NCI-H460 (cell line): ENCODE measurements at places on chromosomes 11 and 22.
A peak's percentile ranks its signal among the peaks of the same experiment; 100 is the strongest.

DNA sequence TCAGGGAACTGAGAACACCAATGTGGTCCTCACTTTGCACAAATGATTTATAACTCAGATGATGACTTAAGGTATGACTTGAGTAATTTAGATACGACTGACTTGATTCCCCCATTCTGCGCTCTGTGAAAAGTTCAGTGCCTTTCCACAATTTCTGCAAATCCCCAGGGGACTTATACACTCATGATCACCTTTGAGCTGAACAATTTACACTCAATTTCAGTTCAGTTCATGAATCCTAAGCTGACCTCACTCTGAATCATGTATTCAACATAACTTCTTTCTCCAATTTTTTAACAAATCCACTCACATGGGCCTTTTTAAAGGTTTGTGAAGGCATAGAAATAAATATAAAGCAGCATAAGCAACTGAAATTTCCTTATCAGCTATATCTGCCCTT, 274.2 kb downstream of the FAM76B start:
- no peak for DNase-seq

DNA sequence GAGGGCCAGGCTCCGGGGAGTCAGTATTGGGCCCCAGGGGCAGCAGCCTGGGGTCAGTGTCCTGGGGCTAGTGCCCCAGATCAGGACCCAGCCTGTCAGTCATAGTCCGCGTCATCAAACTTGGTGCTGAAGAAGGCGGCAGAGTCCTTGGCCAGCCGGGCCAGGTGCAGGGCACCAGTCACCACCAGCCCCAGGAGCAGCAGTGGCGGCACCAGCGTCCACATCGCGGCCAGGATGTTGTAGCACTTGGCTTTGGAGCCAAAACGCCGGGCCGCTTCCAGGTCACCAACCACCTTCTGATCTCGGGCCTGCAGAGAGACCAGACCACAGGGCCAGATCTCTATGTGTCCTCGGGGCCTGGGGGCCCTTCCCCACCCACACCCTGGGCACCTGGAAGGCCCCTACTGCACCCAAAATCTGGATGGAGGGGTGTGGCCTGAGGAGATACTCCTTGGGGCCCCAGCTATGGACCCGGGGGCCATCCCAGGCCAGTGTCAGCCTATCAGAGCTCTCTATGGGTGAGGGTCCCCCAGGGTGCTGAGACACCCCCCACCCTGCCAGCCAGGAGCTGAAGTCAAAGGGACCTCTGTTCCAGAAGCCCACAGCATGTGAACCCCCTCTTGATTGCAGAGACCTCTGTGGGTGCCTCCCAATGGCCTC, 790 bp downstream of the IFITM5 start:
- no peak for DNase-seq

- DNase-seq: no peak
Measured at GRCh38 chr11:47366020-47366490, 12.3 kb downstream of the SPI1 start.

GRCh38 chr11:96254087-96254486, 88.9 kb downstream of the MAML2 start:
- DNase-seq: peak; percentile 34

DNA sequence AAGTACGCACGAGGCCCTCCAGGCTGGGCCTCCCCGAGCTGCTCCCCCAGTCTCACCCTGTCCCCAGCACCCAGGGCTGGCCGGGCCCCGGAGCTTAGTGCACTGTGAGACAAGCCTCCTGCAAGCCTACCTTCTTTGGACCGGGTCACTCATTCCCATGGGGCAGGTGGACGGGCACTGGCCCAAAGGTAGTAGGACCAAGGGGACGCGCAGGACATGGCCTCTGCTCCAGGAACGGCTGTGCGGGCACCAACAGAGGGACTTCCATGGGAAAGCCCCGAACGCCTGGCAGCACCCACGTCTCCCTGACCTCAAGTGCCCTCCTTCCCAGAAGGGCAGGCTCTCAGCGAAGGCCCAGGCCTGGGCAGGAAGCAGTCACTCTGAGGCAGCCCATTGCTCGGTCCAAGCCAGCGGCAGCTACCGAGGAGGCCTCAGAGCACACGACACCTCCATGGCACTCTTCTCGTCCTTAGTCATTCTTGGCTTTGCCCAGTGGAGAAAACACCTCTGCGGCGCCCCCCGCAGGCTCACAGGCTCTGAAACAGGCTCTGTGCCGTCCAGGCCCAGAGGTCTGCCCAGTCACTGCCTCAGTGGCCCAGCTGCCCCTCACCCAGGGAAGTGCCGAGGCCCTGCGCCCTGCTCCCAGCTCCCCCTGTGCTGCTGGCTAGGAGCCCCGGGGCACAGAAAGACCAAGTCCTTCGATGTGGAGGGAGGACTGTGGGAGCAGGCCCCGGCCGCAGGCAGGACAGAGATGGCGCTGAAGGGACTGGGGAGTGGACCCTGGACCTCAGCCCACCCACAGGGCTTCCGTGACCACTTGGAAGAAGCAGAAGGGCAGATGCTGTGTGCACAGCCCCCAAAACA, 3.8 kb downstream of the MOB2 start:
- DNase-seq: no peak

DNA sequence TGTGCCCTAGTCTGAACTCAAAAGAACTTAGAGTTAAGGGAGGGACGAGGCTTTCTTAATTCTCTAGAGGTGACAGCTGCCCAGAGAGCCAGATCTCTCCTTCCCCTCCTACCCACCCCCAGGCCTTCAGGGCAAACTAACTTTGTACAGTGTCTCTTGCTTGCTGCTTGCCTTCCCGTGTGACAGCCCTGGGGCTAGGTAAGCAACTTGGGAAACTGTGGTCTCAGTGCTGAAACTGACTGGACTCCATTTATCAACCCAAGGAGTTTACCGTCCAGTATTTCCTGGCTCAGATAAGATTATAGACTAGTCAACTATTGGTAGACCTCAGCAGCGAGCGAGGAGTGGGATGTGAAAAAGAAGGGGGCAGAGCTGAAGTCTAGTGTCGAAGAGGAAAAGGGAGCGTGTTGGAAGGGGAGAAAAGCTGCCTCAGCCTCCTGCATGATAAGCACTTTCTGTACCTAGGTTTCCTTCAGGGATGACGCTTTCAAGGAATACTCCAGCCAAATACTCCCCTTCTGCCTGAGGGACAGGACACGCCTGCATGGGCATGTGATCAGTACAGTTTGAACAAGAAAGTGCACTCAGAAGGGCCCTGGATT, 43.3 kb upstream of the WEE1 start:
- DNase-seq: no peak

- no peak for DNase-seq
Measured at GRCh38 chr22:43014316-43014868, 557 bp downstream of the PACSIN2 start.

GRCh38 chr22:29260601-29261315, 7.0 kb downstream of the RHBDD3 start:
- DNase-seq: no peak

DNA sequence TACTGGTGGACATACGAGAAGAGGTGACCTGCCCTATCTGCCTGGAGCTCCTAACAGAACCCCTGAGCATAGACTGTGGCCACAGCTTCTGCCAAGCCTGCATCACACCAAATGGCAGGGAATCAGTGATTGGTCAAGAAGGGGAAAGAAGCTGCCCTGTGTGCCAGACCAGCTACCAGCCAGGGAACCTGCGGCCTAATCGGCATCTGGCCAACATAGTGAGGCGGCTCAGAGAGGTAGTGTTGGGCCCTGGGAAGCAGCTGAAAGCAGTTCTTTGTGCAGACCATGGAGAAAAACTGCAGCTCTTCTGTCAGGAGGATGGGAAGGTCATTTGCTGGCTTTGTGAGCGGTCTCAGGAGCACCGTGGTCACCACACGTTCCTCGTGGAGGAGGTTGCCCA, 6.9 kb downstream of the TRIM6 start:
- no peak for DNase-seq
